ENCODE measurements at places on chromosomes 6 and 20.

- no peak for DNase-seq
These were observed 50.2 kb upstream of the SIRPG start for GRCh38 chr20:1707588-1708449.

DNA sequence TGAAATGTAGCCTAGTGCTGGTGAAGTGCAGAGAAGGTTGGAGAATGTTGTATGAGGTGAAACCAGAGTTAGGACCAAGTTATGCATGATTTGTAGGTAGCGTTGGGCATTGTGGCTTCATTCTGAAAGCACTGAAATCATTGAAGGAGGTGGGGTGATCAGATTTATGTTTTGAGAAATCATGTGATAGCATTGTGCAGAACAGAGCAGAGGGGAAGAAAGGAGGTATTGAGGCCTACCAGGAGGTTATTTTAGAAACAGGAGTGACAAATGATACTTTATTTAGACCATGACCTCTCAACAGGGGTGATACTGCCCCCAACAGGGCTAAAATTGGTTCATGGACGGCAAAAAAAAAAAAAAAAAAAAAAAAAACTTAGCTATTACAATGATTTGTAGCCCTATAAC is 15.6 kb upstream of the HMGN3 start:
- DNase-seq: peak; percentile 52

GRCh38 chr6:166492092-166492741 is 94.3 kb downstream of the RAMACL start:
- no peak for DNase-seq

DNA sequence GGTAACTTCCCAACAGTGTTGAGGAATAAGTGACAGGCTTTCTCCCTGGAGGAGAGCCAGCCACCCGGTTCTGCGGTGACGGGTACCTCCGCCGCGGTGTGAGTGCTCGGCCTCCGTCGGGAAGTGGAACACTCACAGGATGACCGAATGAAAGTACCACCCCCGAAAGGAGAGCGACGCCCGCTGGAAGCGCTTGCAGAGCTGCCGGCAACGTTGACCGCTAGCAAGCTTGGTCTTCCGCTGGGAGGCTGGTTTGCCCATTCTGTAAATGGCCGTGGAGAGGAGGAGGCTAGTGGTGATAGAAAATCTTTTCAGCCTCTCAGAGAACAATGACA is 614 bp upstream of the TMEM242 start:
- no peak for DNase-seq

DNA sequence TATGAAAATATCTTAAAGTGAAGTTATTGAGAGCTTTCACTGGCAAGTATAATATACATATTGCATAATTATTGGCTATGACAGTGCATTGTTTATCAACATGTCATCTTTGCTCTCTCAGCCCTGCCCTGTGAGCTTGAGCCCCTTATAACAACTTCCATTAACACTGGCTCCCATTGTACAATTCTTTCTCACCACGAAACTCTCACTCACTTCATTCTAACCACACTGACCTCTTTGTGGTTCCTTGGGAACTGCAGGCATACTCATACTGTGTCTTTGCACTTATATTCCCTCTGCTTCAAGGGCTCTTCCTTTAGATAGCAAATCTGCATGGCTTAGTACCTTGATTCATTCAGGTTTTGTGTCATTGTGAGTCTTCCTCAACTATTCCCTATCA is 411.8 kb downstream of the CDKAL1 start:
- peak; percentile 12 for DNase-seq

- DNase-seq: no peak
These were observed 135.5 kb downstream of the CENPW start for GRCh38 chr6:126475449-126475848.

DNA sequence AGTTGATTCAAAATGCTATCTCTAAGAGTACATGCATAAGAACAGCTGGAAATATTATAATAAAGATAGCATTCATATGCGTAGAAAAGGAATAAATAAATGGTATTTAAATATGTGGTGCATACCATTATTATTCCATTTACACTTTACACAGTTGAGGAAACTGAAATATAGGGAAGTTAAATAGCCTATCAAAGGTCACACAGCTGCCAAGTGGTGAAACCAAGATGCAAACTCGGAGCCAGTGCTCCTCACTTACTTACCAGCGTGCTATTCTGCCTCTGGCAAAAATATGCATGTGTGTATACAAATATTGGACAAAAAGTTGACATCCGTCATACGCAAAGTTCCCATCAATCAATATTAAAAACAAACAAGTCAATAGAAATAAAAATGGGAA is 22.3 kb upstream of the ANKEF1 start:
- DNase-seq: no peak

DNA sequence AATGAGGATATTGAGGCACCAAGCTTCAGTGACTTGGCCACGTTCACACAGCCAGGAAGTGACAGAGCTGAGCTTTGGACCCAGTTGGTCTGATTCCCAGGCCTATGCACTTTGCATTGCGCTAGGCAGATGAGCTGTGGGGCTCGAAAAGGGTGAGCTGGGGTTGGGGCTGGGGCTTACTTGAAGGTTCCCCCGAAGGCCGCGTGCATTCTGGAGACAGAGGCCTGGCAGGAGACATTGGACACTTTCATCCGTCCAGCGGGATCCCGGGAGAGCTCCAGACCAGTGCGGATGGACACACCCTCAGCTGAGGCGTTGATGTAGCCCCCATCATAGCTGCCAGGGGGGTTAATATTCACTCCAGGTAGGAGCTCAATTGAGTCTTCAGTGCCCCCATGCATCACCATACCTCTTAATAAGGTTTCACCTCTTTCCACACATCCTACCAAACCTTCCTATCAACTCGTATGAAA is 2.6 kb downstream of the PLTP start:
- no peak for DNase-seq

DNA sequence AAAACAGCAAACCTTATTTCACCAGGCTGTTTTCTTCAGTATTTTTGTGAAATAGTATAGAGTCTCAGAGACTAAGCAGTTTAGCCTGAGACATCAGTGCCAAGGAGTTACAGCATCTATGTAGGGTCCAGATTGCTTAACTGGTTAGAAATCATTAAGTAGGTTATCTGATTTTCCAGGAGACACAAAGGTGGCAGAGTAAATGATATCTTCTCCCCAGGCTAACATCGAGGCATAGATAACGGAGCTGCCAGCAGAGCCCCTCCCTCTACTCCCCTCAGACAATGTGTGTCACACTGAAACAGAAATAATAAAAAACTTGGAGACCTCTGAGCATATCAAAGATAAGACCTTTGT is 473.0 kb upstream of the CITED2 start:
- DNase-seq: no peak

DNA sequence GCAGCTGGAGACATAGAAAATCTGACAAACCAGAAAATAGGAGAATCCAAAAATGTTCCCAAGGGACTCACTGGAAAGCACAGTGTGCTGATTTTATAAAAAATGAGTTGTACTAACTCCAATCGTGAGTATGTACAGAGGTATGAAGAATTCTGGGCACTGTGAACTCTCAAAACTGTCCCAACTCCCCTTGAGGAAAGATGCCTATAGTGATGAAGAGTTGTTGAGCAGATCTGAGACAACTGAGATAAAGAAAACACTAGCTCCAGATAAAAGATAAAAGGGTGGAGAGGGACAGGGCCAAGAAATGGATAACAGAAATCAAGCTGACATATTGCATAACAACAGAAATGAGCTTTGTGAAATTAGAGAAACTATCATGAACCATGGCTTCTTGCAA is 481.4 kb downstream of the MAFB start:
- DNase-seq: no peak

DNA sequence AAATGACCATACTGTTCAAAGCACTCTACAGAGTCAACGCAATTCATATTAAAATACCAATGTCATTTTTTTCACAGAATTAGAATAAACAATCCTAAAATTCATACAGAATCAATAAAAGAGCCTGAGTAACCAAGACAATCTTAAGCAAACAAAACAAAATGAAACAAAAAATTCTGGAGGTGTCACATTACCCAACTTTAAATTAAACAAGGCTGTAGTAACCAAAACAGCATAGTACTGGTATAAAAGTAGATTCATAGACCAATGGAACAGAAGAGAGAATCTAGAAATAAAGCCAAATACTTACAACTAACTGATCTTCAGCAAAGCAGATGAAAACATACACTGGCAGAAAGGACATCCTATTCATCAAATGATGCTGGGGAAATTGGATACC is 346.9 kb upstream of the JAG1 start:
- no peak for DNase-seq

GRCh38 chr6:87714093-87714842 is 12.2 kb upstream of the AKIRIN2 start:
- DNase-seq: no peak

DNA sequence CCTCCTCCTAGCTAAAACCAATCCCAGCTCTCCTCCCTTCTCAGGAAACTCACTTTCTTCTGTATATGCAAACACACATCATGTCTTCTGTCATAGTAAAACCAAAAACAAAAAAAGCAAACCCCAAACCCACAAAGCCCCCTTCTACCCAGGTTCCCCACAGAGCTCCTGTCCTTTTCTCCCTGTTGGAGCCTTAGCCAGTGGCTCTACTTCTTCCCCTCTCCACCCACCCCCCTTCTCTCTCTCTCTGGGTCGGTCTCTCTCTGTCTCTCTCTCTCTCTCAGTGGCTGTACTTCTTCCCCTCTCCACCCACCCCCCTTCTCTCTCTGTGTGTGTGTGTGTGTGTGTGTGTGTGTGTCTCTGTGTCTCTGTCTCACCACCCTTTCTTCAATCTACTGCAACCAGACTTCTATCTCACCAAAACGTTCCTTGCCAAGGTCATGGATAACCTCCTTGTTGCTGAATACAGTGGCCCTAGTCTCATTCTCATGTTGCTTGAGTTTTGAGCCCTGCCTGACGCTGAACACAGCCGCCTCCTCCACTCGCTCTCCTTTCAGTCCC is 8.7 kb upstream of the OSER1 start:
- no peak for DNase-seq

GRCh38 chr6:52416629-52417151 is 3.5 kb upstream of the EFHC1 start:
- peak; percentile 89 for DNase-seq

GRCh38 chr6:134347885-134348805 is 30.2 kb upstream of the SGK1 start:
- DNase-seq: no peak

GRCh38 chr6:147508042-147508865 is at the start of gene SAMD5:
Gene SAMD5 (plus strand): TSS chr6:147508690. CDS start chr6:147508929, 239 bp downstream.
- no peak for DNase-seq

- no peak for DNase-seq
These were observed 43.7 kb downstream of the STK35 start for GRCh38 chr20:2145376-2145775.

GRCh38 chr6:36033935-36034334 is 6.3 kb downstream of the MAPK14 start:
- DNase-seq: no peak

DNA sequence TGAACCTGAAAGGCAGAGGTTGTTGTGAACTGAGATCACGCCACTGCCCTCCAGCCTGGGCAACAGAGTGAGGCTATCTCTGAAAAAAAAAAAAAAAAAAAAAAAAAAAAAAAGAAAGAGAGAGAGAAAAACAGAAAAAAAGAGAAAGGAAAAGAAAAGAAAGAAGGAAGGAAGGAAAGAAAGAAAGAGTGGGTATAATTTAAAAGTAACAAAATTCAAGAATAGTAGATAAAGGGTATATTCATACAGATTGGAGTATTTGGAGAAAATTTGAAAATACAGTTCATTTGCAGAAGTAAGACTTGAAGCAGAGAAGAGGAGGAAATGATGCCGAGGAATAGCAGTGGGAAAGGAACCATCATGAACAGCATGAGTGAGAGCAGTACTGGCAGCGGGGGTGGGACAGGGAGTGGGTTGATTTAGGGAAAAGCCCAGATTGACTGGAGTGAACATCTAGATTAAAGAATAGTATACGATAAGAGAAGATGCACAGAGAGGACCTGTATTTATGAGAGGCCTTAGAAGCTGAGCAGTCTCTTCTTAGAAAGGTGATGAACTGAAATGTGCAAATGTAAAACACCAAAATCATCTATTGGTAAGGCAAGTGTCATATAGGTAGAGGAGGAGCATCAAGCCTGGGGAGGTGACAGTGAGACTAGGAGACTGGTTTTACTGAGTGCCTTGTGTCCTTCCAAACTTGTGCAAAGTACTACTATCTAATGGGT is 17.8 kb upstream of the HLA-DRB1 start:
- DNase-seq: no peak

DNA sequence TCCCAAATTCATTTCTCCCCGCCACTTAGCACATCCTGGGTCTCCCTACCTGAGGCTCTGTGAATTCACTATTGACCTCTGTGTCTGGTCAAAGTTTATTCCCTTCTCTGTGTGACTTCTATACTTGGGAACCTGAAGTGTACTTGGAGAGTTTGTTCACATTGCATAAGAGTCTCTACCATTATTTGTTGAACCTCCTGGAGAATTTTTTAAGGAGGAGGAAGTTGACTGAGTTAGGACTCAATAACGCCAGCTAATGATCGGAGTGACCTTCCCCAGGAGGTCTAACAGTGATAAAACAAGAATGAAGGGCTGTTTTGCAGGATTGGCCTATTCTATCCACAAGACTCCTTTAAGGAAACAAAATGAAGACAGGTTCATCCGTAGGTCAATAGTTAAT is 23.6 kb downstream of the STMND1 start:
- DNase-seq: no peak

- DNase-seq: no peak
These were observed 113.5 kb downstream of the TOX2 start for GRCh38 chr20:44028003-44028730.

DNA sequence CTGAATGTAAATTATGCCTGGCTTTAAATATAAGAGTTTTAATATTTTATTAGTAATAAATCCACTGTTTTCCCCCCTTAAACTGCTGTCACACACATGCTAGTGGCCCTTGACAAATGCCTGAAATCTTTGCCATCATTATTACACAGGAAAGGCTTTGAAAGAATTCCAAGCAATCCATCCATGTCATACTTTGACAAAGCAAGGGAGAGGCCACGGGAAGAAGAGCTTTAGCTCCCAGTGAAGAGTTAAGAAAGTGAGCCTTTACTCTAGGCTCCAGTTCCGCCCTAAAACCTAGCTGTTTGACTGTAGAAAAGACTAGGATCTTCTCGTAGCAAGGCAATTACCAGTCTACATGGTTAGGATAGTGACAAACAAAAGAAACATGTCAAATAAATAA is 147.9 kb downstream of the GMDS start:
- no peak for DNase-seq

- no peak for DNase-seq
These were observed 810.2 kb downstream of the MAFB start for GRCh38 chr20:39878809-39879208.

DNA sequence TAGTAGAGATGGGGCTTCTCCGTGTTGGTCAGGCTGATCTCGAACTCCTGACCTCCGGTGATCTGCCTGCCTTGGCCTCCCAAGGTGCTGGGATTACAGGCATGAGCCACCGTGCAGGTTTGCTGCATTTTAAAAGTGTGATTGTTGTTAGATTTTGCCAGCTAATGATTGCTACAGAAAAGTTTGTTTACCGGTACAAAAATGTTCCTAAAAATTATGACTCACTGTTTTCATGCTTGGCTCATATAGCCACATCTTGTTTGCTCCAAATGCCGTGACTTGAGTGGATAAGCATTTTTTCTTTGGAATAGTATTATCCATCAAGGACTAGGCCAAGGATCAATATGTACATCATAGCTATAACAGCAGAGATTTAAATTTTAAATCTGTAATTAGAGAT is 24.3 kb downstream of the LRRN4 start:
- no peak for DNase-seq

Measured in NAMALWA (cell line).